ENCODE measurements at places on chromosomes 3 and 15. TPM values are rescaled to one million over a fixed set of nuclear protein-coding genes. Genes with fewer than 3 reads are reported as not detected.

ARRDC4 gene
- total RNA-seq: 9.1 TPM

DNA sequence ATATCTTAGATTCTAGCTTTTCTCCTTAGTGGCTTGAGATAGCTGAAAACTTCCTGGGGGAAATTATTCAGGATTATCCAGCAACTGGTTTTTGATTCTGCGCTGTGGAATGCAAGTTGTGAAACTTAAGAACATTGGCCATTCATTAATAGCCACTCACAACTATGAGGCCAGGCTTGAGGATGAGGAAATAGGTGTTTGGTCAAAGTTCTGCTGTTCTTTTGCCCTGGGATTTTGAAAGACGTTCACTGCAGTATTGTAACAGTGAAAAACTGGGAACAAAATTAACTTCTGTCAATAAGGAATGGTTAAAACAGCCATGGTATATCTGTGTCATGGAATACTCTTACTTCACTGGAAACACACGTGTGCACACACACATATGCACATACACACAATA, 44.1 kb downstream of the CTXND1 start:
- H3K4me1 ChIP-seq: no peaks in the 10 kb centered on the region
- peaks cover 33% of the 10 kb centered on the region for H3K27me3 ChIP-seq
- H3K27ac ChIP-seq: no peak overlapping the region
- DNase-seq: no peak
- no peak overlapping the region for H3K4me3 ChIP-seq
- H3K36me3 ChIP-seq: no peaks in the 10 kb centered on the region

DNA sequence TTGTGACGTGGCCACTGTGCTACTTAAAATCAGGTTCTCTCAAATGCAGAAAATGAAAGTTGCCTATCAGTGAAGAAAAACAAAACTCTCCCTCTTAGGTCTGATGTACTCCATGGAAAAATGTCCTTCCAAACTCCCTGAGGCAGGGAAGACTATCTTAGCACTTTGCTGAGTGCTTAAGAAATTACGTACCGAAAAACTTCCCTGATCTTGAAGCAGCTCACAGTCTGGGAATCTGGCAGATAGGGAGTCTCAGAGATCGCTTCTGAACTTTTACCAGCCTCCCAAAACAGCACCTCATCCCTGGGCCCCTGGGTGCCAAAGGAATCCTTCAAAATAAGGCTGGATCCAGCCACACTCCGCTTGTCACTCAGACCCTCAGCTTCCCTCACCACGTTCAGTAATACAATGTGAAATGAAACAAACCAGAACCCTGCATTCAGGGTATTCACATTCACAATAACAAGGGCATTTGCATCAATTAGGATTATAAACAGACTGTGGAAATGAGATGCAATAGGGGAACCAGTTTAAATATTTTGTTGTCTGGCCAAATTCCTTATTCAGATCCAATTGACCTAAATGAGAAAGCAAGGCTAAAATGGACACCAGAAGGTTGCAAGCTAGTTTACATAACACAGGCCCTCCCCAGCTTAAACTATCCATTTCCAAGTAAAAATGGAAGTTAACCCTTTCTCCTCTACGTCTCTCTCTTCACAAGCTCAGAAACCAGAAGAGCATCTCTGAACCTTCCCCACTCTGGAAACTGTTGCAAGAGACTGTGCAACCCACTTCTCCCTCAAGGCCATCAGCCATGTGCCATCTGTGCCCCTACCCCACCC, 20.9 kb downstream of the OSBPL10 start:
- H3K4me1 ChIP-seq: peaks cover 8% of the 10 kb centered on the region
- DNase-seq: peak; percentile 55
- peak overlapping the region; percentile 96 for H3K27ac ChIP-seq
- H3K27me3 ChIP-seq: no peaks in the 10 kb centered on the region
- no peaks in the 10 kb centered on the region for H3K36me3 ChIP-seq

XYLB gene
- total RNA-seq: 2.5 TPM

DNA sequence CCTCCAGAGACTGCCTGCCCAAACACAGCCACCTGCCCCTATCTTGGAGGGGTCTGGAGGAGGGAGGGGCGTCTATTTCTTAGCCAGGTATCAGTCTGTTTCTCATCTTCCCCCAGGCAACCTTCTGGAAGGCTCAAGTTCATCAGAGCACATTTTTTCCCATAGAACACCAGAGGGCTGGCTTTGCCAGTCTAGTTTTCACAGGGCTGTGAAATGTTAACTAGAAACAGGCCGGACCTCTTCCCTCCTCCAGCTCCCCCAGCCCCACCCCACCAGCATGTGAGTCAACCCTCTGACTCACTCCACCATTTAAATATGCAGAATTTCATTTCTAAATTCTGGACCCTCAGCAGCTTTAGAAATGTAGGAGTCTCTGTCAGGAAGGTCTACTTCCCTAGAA, 66.9 kb downstream of the SLCO2A1 start:
- no peaks in the 10 kb centered on the region for H3K36me3 ChIP-seq
- peaks cover 9% of the 10 kb centered on the region for H3K4me1 ChIP-seq
- H3K27me3 ChIP-seq: no peaks in the 10 kb centered on the region
- peak; percentile 79 for DNase-seq

WNT7A gene
- not detected for total RNA-seq

Measured in IMR-90 (cell line).